Stimulated activated CD8-positive, alpha-beta memory T cell treated with anti-CD3 and anti-CD28 coated beads, Interleukin-2, amount 100 ng/mL, for 1 hour (primary cell): ENCODE measurements at places on chromosomes 16 and 17.

DNA sequence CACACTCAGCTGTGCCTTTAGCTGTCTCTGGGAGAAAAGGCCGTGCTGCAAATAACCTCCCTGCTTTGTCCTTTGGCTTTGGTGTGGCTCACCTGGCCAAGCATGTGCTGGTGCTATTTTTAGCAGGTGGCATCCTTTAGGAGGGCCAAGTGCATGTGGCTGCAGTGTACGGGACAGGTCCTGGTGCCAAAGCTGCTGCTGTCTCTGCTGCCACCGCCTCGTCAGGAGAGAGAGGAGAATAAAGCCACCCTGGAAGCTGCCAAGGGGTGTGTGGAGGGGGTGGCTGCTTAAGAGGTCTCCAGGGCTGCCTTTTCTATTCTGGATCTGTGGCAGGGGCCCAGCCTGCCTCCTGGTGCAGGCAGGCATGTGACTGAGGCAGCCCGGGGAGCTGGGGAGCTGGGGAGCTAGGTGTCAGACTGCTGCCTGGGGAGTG, 6.2 kb downstream of the AKAP1 start:
- DNase-seq = no peak

GRCh38 chr17:73474370-73474988, 162.7 kb upstream of the CDC42EP4 start:
- peak; percentile 9 for DNase-seq

- no peak for DNase-seq
Measured at GRCh38 chr17:60685437-60685836, 7.8 kb downstream of the BCAS3 start.

DNA sequence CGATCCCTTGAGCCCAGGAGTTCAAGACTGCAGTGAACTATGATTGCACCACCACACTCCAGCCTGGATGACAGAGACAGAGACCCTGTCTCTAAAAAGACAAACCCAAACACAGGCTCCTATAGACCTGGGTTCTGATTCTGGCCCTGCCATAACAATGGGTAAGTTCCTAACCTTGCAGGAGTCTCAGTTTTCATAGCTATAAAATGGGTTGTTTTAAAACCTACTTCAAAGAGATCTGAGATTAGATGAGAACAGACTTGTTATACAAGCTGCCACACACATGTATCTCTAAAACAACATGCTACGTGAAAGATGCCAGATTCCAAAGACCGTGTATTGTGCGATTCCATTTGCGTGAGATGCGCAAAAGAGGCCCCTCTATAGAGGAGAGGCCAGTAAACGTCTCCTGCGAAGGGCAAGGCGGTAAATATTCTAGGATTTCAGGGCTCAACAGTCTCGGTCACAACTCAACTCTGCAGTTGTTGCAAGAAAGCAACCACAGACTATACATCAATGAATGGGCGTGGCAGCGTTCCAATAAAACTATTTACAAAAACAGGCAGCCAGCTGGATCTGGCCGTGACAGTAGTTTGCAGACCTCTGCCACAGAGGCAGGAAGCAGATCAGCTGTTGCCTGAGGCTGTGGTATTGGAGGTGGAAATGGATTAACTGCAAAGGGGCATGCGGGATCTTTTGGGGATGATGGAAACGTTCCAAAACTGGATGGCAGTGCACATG, 5.9 kb downstream of the CORO7 start:
- DNase-seq = no peak

- DNase-seq = no peak
Measured at GRCh38 chr16:69345923-69346322, 5.7 kb downstream of the TMED6 start.

DNA sequence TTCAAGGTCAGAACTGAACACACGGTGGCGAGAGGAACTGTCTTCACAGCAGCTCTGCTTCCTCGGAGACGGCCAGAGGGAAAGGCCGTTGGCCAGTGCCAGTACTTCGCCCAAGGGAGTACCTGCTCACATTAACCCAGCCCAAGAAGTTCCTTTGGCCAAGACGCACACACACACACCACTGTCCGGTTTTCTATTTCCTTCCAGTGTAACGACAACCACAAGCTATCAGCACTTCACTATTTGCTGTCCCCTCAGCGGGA, 744 bp upstream of the GGNBP2 start:
- no peak for DNase-seq

GRCh38 chr17:80981062-80981902, 10.4 kb upstream of the CHMP6 start:
- no peak for DNase-seq

DNA sequence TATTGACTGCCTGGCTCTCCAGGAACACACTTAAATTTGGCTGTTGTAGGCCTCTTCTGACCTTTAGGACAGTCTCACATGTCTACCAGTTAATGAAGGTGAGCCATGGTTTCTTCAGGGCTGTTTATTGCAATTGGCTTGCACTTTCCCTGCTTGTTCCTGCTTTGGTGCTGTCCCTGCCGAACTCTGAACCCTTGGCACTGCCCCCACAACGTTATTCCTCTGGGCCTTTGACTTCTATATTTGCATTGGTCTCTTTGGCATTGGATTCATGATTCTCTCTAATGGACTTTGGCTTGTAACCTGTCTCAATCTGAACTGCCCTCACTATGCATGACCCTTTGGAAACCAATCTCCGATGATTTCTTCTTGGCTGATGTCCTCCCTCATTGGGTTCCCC, 299.4 kb downstream of the UTP18 start:
- no peak for DNase-seq

GRCh38 chr17:76427501-76428231, 25.3 kb downstream of the UBE2O start:
- no peak for DNase-seq

- DNase-seq = no peak
Measured at GRCh38 chr17:8474826-8475225, 39.1 kb downstream of the NDEL1 start.

DNA sequence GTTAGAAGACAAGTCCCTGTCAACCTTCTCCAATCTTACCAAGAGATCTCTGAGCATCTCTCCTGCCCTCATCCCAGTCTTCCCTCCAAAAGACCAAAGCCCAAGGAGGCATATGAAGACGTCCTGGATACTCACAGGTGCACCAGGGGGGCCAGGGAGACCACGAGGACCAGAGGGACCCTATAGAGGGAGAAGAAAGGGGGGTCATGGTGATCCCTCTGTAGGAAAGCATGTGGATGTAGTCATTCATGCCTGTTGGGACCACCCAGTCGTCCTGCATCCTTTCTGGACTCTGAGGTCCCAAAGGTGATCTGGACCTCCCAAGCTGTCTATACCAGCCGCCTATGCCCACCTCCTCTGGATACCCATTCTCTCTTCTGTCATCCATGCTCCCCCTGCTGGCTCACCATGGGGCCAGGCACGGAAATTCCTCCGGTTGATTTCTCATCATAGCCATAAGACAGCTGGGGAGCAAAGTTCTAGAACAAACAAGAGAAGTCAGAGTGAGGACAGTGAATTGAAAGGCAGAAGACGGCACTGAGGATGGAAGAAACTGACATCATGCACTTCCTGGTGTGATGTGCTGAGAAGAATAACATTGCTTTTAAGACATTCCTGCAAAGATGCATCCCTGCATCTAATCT, 3.3 kb downstream of the COL1A1 start:
- peak; percentile 24 for DNase-seq

- no peak for DNase-seq
Measured at GRCh38 chr16:86755571-86756006, 177.2 kb downstream of the FOXL1 start.

DNA sequence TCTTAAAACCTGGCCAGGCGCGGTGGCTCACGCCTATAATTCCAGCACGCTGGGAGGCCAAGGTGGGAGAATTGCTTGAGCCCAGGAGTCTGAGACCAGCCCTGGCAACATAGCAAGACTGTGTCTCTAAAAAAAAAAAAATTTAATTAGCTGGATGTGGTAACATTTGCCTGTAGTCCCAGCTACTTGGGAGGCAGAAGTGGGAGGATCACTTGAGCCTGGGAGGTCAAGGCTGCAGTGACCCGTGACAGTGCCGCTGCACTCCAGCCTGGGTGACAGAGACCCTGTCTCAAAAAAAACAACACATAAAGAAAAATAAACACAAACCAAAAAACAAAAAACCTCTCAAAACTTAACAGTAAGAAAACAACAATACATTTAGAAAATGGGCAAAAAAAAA, 106.3 kb downstream of the SMG6 start:
- no peak for DNase-seq

- no peak for DNase-seq
Measured at GRCh38 chr17:8806253-8806925, 7.2 kb upstream of the MFSD6L start.

GRCh38 chr17:32350666-32351418, 885 bp downstream of the ZNF207 start:
- no peak for DNase-seq

DNA sequence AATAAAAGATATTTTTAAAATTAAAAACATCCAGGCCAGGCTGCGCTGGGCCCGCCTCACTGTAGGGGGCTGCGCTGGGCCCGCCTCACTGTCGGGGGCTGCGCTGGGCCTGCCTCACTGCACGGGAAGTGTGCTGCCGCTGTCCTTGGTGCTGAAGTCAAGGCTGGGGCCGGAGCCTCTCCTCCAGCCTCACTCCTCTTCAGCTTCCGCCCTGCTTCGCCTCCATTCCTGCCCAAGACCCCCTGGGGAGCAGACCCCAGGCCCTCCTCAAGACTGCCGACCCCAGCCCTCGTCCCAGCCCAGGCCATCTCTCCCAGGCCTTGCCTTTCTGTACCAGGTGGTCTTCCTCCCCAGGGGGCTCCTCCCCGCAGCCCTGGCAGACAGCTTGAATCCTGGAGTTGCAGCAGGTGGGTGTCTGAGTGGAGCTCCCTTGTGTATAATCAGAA, 26.2 kb downstream of the ENDOV start:
- peak; percentile 16 for DNase-seq

DNA sequence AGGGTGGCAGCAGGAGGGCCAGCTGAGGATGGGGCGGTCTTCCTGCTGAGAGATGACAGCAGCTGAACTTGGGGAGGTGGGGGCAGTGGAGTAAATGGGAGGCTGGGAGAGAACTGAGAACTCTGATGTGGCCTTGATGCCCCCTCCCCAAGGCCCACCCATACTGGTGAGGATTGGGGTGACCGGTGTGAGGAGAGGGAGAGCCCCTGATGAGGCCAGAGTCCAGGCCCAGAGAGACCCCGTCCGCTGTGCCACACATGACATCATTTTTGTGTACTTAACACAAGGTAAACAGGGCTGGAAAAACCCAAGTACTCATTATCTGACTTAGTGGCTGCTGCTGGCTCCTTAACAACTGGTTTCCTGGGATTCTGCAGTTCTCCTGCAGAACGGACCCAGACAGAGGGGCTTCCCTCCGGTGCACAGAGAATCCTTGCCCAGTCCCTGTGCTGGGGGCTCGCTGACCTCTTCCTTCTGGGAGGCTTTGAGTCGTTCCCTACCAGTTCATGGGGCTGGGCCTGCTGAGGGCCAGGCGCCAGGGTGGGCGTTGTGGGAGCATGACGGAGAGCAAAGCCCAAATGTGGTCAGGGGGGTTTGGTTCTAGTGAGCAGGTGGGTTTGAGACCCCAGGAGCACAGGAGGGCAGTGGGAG, 207.6 kb downstream of the RAB11FIP4 start:
- no peak for DNase-seq

GRCh38 chr17:18093616-18094408, 6.1 kb downstream of the DRG2 start:
- DNase-seq = no peak

DNA sequence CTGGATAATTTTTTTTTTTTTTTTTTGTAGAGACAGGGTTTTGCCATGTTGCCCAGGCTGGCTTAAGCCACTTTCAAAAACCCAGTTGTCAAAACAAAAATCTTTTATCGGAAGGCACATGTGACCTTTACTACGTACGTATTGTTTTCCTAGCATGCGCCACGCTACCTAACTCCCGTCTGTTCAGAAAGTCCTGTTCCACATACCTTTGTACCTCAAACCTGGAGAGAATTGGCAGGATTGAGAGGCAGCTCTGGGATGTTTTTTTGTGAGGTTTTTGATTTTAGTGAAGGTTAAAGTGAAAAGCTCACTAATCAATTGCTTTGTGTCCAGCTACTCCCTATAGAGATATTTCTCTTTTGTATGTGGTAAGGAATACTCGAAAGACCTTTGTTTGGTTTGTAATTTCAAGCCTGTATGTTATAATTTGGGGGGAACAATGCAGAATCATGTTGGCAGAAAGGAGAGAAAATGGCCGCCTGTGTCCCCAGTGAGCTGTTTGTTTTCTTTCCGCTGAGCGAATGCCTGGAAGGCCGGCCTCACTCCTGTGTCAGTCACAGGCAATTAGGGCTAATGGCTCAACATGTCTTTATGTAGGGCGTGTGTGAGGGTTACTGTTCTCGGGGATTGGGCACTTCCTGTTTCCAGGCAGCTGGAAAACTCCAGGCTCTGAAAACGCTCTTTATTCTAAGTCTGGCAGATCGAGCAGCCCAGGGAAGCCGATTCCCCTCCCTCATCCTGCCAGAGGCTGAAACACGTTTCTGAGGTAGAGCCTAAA, 60.8 kb upstream of the CLEC18A start:
- DNase-seq = no peak

- no peak for DNase-seq
Measured at GRCh38 chr16:47132308-47132707, 11.4 kb downstream of the NETO2 start.

DNA sequence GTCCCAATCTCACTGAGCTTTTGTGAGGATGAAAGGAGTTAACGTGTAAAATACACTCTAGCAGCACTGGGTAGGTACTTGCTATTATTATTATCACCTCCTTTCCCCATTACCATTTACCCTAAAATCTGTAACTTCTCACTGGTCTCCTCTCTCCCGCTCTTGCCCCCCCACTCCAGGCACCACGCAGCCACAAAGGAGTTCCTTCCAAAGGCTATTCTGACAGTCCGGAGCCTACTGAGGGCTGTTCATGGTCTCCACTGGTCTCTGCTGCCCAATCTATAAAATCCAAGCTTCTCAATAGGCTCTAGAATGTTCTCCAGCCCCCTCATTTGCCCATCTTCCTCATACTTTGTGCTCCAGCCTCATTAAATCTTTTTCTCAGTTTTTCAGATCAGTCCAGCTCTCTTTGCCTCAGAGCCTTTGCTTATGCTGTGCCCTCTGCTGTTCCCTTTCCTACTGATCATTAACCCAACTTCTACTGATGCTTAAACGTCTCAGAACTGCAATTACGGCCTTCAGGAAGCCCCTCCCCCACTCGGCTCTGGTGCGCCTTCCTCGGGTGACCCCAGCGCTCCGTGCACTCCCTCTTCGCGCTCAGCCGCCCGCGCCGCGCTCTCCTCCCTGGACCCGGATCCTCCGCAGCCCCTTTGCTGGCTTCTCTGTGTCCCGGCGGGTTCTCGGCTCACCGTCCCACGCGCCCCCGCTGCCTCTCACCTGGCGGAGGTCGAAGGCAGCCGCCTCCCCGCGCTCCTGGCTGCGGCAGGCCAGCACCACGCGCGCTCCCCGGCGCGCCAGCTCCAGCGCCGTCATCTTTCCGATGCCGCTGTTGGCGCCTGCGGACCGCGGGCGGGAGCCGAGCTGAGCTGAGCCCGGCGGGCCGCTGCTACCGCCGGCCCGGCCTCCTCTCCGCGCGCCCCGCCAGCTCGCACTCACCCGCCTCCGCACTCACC, 737 bp downstream of the DHRS13 start:
- peak; percentile 31 for DNase-seq
